ENCODE measurements at places on chromosomes 2 and 18.
A peak's percentile ranks its signal among the peaks of the same experiment; 100 is the strongest.

DNA sequence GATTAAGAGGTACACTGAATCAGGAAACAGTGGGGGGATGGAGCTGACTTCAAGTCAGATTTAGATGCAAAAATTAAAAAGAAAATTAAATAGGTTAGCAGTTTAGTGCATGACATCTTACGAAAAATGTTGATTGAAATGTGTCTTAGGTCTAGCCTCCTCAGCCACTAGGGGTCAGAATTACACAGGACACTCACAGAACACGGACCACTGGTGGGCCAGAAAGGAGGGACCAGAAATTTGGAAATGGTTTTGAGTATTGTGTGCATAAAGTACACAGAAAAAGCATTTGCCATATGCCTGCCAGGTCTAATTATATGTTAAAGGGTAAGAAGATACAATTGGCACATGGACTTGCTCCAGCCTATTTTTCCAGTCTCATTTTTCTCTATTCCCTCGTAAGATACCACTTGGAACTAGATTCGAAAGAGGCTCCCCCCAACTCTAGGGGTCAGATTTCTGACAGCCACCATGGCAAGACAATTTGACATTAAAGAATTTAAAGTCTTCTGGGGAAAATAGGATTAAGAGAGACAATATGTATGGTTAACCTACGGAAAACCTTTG lies 550.2 kb upstream of the SETBP1 start:
- DNase-seq, result peak; percentile 28

DNA sequence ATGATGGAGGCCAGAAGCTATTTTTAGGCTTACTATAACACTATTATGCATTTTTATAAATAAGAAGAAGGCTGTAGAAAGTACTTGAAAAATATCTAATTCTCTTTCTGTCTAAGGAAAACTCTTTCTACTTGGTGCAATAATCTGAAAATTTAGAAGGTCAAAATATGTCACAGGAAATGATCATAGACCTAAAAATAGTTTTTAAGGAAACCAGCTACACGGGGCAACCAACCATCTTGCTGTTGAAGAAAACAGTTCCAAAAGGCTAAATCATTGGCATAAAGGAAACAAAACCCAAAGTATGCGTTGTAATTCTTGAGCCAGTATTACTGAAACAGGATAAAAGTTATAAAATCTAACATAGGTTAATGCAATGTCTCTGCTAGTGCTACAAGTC lies 40.2 kb downstream of the SOCS6 start:
- DNase-seq, result no peak

- no peak for DNase-seq
Measured at GRCh38 chr2:61257446-61257845, 95.5 kb downstream of the C2orf74 start.

DNA sequence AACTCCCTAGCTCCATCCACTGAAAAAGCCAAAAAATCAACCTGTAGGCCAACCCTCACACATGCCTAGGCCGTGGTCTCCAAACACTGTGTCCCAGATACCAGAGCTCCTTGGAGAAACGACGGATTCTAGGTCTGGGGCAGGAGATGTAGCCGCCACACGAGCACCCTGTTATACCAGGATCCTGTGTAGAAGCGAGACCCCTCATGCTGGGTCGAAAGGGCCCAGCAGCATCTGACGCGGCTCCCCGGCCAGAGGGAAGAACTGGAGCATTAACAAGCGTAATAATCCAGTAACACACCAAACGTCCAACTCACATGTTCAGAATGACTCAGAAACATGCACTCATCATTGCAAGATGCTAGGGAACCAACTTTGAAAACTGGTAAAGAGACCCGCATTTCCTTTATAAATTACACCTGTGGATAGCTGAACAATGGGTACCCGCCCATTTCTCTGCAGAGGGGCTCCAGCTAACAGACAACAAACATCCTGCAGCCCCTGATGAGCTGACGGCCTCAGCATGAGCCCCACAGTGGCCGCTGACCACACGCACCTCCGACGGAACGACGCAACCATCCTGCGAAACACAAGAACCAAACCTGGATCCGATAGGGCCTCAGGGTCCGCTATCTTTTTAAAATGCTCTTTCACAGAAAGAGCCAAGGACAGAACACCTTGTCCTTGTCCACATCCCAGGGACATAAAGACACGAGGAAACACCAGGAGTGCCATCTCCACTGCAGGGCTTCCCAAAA lies 14.2 kb downstream of the SLC66A2 start:
- no peak for DNase-seq

DNA sequence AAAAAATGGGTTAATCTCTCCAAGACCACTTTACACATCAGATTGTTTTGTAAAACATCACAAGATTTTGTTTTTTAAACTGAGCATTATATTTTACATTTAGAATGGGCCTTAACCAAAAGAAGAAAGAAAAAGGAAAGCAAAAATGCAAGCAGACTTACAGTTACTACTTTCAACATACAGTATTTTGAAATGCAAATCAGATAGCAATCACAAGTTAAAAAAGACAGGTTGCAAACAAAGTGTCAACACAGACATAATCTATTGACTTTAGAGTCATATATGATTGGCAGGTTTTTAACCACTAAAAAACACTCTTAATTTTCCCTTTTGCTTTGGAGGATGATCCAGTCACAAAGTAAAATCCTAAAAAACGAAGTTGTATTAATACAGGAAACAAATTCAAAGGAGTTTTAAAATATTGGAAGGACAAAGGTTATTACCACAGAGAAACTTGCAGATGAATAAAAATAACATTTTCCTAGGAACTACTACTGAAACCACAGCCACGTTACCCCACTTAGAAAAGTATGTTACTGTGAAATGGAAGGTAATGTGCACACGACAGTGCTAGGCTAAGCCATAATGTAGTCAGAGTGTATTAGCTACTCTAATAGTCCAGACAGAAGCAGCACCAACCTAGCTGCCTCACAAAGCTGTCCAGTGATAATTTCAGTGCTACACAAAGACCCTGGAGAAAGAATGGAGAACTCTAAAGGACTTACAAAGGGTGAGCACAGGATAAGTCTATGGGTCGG lies 22.9 kb downstream of the DARS1 start:
- DNase-seq, result no peak

GRCh38 chr2:200788121-200788718 lies 23.5 kb upstream of the BZW1 start:
- no peak for DNase-seq
